Stimulated activated CD4-positive, alpha-beta T cell treated with anti-CD3 and anti-CD28 coated beads, Interleukin-15, amount 100 ng/mL, for 24 hours (primary cell): ENCODE measurements at places on chromosomes 1 and 21.

GRCh38 chr1:230215529-230215928 lies 148.5 kb downstream of the GALNT2 start:
- DNase-seq = no peak

- peak; percentile 21 for DNase-seq
These were observed 61.8 kb upstream of the PTGFRN start for GRCh38 chr1:116847688-116848531.

GRCh38 chr21:32658524-32658923 lies 46.3 kb upstream of the CFAP298 start:
- DNase-seq = no peak

GRCh38 chr1:47449822-47450552 lies 12.1 kb downstream of the FOXD2 start:
- DNase-seq = no peak

DNA sequence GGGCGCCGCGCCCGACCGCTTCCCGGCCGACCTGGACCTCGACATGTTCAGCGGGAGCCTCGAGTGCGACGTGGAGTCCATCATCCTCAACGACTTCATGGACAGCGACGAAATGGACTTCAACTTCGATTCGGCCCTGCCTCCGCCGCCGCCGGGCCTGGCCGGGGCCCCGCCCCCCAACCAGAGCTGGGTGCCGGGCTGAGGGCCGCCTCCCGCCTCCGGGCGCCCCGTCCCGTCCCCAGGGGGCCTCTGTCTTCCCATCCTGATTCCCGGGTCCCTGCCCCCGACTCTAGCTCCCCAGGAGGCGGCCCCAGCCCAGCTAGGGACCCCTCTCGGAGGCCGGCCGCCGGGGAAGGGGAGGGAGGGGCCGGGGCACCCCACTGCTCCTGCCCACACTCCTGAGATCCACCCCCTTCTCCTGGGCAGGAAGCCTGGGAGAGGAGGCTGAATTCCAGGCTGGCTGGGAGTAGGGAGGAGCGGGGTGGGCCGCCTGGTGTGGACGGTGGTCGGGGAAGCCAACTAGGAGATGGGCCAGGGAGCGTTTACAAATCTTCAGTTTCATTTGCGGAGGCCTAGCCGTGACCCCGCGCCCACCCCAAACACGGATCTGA lies 21.4 kb downstream of the FOXO6 start:
- DNase-seq = no peak

DNA sequence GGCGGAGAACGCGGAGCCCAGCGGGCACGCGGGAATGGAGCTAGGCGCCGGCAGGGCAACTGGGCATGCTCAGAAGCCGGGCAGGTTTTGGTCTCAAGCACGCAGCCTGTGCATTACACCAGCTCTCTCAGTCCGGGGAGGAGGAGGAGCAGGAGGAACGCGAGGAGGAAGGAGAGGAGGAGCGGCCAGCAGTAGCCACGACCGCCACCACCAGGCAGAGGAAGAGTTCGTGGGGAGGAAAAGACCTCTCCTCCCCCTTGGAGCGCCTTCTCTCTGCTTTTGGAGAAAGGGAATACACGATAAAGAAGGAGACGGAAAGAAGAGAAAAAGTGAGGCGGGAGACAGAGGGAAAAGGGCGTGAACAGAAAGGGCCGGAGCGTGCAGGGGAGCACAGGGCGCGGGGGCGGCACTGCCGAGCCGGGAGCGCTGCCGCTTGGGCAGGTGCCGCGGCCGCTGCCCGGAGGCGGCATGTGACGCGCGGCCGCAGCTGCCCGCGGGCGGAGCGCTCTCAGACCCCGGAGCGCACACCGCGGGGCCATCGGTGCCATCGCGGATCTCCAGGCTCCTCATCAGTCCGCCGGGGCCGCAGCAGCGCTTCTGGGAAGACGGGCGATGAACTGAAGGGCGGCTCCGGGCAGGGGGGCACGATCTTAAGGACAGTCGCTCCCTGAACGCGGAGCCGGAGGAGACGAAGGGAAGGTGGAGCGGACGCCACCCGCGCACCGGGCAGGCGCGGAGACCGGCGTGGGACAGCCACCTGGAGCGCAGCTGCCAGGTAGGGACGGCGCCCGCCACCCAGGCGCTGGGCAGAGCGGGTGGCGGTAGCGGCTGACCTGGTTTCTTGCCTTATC lies at the start of gene CHRM3:
CHRM3 (plus strand) TSS at position 116 of the 851 bp plus-strand sequence. CDS start 520,884 bp downstream, outside the sequence.
- DNase-seq = peak; percentile 61

DNA sequence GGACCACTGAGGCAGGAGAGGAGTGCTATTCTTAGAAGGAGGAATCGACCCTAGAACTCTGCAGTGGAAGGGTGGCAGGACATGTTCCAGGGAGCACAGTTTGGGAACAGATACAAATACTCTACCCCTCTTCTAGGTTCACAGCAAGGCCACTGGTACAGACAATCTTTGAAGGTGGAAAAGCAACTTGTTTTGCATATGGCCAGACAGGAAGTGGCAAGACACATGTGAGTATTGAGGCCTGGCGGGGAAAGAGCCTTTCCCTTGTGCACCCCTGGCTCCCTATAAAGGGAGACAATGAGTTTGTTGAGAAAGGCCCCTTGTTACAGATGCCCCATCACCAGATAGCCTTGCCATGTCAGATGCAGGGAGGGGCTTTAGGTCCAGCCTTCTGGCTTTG lies 17.8 kb downstream of the KIF2C start:
- DNase-seq = no peak

- no peak for DNase-seq
These were observed 102.8 kb downstream of the POFUT2 start for GRCh38 chr21:45184869-45185268.

- DNase-seq = no peak
These were observed 490.4 kb upstream of the C1orf87 start for GRCh38 chr1:60563777-60564535.

- no peak for DNase-seq
These were observed 562.1 kb downstream of the NPHP4 start for GRCh38 chr1:5430136-5430535.

DNA sequence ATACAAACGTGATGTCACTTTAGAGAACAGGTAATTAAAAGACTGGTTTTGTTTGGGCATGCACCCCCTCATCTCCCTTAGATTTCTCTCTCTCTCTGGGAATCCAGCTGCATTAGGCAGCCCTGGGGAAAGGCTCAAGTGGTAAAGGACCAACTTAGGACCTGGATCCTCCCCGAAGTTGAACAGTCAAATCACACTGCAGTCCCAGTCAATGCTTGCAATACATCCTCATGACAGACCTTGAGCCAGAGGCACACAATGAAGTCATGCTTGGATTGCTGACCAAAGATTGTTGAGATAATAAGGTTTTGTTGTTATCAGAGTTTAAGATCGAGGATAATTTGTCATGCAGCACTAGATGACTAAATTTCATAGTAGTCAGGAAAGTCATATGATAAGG lies 1285.8 kb upstream of the NCAM2 start:
- no peak for DNase-seq

DNA sequence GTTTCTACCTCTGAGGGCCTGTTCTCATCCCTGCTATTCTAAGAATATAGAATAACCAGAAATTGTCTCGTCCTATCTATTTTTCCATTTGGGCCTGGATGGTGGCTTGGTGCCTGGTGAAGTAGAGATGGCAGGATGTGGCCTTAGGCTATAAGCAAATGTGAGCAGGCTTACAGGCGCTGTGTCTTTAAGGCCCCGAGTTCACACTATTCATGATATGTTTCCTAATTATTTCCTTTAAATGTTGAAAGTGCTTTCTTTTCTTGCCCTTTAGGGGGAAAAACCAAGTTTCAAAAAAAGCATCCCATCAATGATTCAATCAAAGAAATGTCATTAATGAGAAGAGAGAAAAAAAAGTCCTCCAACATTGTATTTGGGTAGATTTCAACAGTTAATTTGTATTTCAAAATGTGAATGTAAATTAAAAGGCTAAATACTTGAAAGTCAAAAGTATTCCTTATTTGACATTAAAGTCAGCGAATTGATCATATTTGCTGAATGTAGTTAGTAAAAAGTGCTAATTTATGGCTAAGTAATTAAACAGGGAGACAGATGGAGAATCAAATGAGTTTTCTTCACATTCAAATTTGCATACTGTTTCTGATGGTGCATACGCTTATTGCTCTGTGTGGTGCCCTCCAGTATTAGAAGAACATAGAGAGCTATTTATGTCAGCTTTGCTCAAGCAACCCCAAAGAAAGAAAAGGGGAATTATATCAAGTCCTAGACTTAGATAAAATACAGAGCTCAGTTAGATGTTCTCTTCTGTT lies 34.0 kb upstream of the HUNK start:
- no peak for DNase-seq

DNA sequence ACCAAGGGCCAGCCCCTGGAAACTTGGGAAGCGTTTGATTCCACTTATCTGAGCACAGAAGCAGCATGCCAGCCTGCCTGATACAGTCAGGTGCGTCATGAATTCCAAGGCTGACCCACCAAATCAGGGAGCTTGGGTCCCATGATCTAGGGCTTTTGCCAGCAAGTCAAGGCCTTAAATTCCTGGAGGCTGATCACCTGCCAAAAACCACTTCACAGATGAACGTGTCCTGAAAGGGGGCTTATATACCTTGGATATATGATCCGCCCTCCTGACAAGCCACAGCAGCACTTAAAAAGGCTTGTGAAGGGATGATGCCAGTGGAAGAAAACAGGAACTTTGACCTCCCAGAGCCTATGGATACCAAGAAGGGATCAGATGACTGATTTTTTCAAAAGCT lies 24.0 kb upstream of the CLIC6 start:
- DNase-seq = no peak

DNA sequence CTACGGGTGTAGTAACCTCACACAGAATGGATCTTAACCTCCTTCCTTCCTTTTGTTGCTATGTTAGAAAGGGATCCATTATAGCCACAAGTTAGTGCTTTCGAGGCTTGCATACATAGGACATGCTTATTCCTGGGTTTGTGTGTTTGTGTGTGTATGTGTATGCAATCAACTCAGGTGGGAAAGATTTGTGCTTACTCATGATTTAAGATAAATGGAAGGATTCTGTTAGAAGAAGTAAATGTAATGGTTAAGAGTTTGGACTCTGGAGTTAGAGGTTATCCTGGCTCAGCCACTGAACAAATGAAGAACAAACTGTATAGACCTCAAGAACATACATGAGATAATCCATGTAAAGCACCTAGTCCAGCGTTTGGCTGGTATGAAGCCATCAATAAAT lies 28.8 kb downstream of the BTG3 start:
- no peak for DNase-seq
